CD4-positive, CD25-positive, alpha-beta regulatory T cell (primary cell): ENCODE measurements at places on chromosomes 6 and 20. TPM values are rescaled to one million over a fixed set of nuclear protein-coding genes. Genes with fewer than 3 reads are reported as not detected.

The PRSS35 gene
- polyA plus RNA-seq: not detected

The SCUBE3 gene
- 0.03 TPM for polyA plus RNA-seq

The ABHD16A gene
- 36.6 TPM for polyA plus RNA-seq

The RRBP1 gene
- 0.95 TPM for polyA plus RNA-seq

The LAMP5 gene
- polyA plus RNA-seq: not detected

The PACRG gene
- polyA plus RNA-seq: 1.2 TPM
